ENCODE measurements at places on chromosomes 6 and 20. TPM values are rescaled to one million over a fixed set of nuclear protein-coding genes. Genes with fewer than 3 reads are reported as not detected.

SOX18 gene
- polyA plus RNA-seq: not detected

TCF19 gene
- 9.4 TPM for polyA plus RNA-seq

PCMTD2 gene
- 25.6 TPM for polyA plus RNA-seq

GGTLC1 gene
- not detected for polyA plus RNA-seq

ARG1 gene
- 0.17 TPM for polyA plus RNA-seq

MAK gene
- polyA plus RNA-seq: not detected

- H3K27ac ChIP-seq: no peak overlapping the region
- no peaks in the 10 kb centered on the region for H3K36me3 ChIP-seq
- DNase-seq: no peak
- no peaks in the 10 kb centered on the region for H3K4me1 ChIP-seq
- H3K27me3 ChIP-seq: no peaks in the 10 kb centered on the region
Observed at GRCh38 chr20:19451923-19452295, 239.5 kb downstream of the SLC24A3 start.

DNA sequence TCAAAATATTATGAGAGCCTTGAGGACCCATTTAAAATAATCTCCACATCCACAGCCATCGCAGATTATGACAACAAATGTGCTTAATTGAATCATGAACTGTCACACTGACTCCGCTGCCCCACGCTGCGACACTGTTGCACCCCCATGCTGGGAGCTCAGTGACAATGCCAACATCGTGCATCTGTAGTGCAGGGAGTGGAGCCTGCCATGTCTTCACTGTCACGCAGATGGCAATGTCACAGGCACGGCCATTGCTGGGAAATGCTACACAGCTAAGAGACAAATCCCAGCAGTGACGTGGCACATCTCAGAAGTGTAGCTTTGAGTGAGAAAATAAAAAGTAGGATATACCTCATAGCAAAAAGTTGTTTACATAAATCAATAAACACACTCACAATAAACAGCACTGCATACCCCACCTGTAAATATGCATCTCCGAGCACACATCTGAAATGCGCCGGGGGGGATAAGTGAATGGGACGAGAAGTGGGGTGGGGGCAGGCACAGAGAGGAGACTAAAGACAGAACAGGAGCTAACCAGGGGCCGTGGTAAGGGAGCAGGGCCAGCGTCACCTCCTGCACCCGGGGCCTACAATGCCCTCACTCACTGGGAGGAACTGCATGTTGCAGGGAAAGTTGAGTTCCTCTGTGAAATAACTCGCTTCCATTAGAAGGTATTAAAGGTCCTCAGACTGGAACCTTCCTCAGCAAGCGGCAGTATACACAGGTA lies 349.9 kb downstream of the THBS2 start:
- no peak overlapping the region for H3K4me3 ChIP-seq
- no peak overlapping the region for H3K27ac ChIP-seq
- H3K4me1 ChIP-seq: no peaks in the 10 kb centered on the region
- no peaks in the 10 kb centered on the region for H3K27me3 ChIP-seq
- DNase-seq: no peak

- no peak overlapping the region for H3K4me3 ChIP-seq
- H3K27ac ChIP-seq: peak overlapping the region; percentile 59
- H3K36me3 ChIP-seq: no peaks in the 10 kb centered on the region
- H3K4me1 ChIP-seq: peaks cover 29% of the 10 kb centered on the region
- DNase-seq: no peak
Observed at GRCh38 chr6:47729457-47729856, 31.1 kb downstream of the ADGRF4 start.

DNA sequence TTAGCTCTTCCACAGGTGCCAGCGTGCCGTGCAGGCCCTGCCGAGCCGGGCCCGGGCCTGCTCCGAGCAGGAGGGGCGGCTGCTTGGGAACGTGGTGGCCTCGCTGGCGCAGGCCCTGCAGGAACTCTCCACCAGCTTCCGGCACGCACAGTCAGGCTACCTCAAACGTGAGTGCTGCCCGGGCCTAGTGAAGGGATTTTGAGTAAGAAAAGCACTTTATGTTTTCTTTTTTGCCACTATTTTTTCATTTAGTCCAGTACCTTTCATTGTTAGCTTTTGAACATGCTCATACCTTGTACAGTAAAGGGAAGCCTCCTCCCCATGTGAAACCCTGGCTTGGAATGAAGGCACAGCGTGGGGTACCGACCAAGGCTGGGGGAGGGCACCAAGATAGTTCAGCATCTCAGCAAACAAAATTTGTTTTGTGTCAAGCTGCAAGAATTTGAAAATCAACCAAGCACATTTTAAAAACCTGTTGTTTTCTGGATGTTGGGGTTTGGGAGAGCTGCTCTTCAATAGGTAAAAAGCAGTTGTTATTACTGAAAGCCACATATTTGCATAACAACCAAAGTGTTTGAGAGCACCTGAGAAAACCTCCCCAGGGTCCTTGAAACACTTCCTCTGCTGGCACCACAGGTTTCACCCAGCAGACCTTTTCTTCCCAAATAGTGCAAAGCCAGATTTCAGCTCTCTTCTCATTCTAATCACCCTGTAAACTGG lies 18.4 kb downstream of the STX16 start:
- H3K4me3 ChIP-seq: no peak overlapping the region
- no peaks in the 10 kb centered on the region for H3K4me1 ChIP-seq
- H3K36me3 ChIP-seq: peaks cover 29% of the 10 kb centered on the region
- no peak for DNase-seq

DNA sequence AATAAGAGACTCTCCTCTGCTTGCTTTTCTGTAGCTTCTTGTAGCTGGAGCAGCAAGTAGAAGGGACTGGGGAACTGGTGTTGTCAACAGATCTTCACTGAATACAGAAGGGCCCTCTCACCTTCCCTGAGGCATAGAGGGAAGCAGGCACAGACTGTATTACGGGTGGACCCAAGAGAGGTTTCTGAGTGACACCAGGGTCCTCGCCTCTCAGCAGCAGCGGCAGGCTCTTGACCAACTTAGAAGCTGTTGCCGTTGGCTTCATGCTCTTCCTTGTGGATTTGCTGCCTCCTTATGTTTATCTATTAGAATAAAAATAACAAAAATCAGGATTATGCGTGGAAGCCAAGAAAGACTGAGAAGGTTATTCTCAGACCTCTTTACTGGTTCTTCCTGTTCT lies 31.7 kb downstream of the GFRA4 start:
- H3K27ac ChIP-seq: no peak overlapping the region
- peaks cover 4% of the 10 kb centered on the region for H3K36me3 ChIP-seq
- no peaks in the 10 kb centered on the region for H3K4me1 ChIP-seq
- no peaks in the 10 kb centered on the region for H3K27me3 ChIP-seq
- no peak for DNase-seq

DNA sequence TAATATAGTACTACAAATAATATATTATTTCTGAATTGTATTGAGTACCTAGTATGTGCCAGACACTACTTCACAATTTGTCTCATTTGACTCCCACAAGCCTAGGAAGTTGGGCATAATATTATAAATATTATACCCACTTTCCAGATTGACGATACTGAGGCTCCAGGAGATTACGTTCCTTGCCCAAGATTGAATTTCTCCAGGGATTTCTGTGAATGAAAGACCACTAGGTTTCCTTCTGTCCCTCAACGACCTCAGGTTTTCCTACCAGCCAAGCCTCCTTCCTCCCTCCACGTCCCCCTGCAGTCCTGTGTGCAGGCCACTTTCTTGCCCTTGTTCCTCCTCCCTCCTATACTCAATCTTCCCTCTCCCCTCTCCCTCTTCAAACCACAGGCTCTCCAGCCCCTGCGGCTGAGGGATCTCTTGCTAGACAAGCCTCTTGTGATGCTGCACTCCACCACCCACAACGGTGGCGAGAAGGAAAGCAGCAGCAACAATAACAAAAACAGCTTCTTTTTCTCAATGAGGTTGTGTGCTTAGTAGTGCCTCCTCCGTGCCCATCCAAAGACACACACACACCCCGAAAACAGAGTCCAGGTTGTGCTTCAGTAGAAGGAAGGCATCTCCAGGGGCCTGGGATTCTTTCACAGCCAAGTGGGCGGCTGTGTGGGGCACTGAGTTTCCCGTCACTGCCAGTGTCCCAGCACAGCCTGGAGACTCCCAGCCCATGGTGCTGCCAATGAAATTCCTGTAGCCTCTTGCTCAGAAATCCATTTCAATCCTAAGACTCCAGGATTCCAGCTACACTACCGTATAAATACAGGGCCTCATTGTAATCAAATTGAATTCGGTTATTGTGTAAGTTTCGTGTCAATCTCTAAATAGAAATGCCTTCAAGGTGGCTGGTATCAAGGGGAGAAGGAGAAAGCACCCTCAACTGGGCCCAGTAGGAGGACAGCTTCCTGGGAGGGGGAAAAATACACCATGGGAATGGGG lies 94.4 kb downstream of the NCR2 start:
- no peaks in the 10 kb centered on the region for H3K36me3 ChIP-seq
- H3K4me3 ChIP-seq: no peak overlapping the region
- H3K27me3 ChIP-seq: peaks cover 45% of the 10 kb centered on the region
- no peak overlapping the region for H3K27ac ChIP-seq
- DNase-seq: no peak

DNA sequence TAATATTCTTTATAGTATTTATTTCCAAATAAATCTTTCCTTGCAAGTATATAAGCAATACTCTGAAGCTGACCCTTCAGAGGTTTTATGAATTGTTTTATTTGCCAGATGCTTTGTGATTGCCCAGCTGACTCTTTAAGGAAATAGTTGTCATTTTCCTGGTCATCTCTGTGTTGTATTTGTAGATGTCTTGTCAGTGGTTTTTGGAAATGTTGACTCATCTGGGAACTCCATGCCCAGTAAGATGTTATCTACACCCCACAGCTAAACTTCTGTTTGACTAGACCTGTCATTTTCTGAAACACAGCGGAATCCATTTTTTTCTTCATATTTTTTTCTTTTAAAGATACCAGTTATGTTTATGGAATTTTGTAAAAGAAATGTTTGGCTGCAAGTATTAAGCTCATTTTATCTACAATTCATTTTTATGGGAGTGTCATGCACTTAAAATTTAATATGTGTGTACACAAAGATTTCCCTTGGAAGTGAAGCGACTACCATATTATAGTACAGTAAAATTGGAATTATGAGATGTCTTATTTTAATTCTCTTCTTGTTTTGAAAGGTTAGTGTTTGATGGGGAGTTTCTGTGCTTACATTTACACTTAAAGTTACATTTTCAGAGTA lies 491.0 kb downstream of the NKAIN2 start:
- H3K27ac ChIP-seq: no peak overlapping the region
- H3K27me3 ChIP-seq: no peaks in the 10 kb centered on the region
- DNase-seq: no peak
- H3K36me3 ChIP-seq: no peaks in the 10 kb centered on the region
- no peaks in the 10 kb centered on the region for H3K4me1 ChIP-seq

DNA sequence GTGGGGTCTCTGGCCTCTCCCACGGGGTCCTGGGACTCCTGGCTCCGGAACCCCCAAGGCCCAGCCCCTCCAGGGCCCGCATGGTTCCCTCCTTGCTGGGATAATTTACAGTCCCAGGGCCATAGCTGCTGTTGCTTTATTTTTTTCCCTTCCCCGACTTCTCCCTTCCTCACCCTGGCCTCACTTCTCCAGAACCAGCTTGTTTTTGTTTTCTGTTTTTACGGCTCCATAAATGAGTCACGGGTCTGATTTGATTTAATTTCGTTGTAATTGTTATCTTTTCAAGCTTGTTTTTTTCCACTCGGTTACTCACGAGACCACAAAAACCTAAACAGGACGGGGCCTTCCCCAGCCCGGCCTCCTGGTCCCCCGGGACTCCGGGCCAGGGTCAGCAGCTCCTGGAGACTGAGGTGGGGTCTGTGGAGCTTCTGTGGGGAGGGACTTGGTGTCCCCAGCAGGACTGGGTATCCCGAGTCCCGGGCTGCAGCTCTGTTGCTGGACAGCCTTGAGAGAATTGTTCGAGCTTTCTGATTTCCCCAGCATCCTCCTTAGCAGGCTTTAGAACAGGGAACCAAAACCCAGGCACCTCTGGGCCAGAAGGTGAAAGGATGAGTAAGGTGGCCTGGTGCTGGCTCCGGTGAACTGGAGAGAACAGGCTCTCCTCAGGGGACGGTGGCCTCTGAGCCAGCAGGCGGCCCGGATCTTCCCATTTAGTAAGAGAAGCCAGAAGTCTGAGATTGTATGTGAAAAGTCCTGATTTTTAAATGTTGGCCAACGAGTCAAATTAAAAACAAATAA lies 94.9 kb downstream of the CEBPB start:
- peaks cover 16% of the 10 kb centered on the region for H3K4me1 ChIP-seq
- no peaks in the 10 kb centered on the region for H3K36me3 ChIP-seq
- DNase-seq: no peak
- no peak overlapping the region for H3K27ac ChIP-seq
- no peaks in the 10 kb centered on the region for H3K27me3 ChIP-seq

DNA sequence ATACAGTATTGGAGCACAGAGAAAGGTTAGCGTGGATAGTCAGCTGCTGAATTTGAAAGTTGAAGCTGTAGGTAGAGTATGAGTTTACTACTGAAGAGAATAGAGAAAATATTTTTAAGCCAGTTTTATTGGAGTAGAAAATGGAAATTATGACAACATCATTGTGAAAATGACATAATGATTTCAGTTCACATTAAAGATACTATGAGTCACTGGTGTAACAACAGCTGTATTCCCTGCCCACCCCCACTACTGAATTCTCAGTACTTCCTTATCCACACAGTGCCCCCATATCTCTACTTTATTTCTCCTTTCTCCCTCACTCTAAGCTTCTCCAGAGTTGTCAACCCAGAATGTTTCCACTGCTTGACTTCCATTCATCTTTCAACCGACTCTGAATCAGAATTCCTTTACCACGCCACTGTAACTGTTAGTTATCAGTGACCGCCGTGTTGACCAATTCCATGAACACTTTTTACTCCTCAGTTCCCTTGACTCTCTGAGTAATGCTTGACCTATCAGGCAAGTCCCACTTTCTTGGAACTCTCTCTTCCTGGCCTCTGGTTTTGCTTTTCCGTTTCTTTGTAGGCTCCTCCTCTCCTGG lies 139.6 kb downstream of the AIG1 start:
- H3K27ac ChIP-seq: no peak overlapping the region
- H3K4me1 ChIP-seq: no peaks in the 10 kb centered on the region
- no peak for DNase-seq
- H3K27me3 ChIP-seq: no peaks in the 10 kb centered on the region

DNA sequence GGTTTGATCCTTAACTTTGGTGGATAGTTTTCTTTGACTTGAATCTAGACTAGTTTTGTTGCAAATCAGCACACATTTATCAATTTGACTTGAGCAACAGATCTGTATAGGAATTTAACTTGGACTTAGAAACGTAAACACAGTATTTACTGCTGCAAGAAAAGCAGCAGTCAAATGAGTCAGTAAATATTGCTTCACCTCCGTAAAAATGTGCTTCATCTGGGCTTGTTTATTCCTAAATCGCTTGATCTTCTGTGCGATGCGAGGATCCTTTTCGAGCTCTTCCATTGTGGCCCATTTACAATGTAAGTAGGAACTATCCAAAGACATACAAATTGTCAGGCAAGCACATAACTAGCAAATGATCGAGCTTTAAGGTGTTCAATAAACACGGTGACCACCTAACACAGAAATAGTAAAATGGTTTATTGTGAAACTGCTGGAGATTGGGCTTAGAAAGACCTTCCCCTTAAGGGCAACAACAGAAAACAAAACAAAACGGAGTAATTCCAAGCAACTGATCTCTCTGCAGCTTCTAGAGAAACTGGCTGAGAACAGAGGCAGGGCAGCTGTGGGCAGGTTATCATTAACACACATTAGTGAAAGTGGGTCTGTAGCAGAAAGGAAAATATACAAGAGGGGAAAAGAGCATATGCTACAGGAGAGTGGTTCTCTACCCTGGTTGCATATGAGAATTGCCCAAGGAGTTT lies 120.8 kb downstream of the CHD6 start:
- no peak for DNase-seq
- peaks cover 7% of the 10 kb centered on the region for H3K36me3 ChIP-seq
- no peaks in the 10 kb centered on the region for H3K27me3 ChIP-seq
- H3K27ac ChIP-seq: no peak overlapping the region
